ENCODE measurements at places on chromosomes 3 and 15.

GRCh38 chr3:192887047-192887446 lies 30.6 kb downstream of the MB21D2 start:
- no peak for DNase-seq

DNA sequence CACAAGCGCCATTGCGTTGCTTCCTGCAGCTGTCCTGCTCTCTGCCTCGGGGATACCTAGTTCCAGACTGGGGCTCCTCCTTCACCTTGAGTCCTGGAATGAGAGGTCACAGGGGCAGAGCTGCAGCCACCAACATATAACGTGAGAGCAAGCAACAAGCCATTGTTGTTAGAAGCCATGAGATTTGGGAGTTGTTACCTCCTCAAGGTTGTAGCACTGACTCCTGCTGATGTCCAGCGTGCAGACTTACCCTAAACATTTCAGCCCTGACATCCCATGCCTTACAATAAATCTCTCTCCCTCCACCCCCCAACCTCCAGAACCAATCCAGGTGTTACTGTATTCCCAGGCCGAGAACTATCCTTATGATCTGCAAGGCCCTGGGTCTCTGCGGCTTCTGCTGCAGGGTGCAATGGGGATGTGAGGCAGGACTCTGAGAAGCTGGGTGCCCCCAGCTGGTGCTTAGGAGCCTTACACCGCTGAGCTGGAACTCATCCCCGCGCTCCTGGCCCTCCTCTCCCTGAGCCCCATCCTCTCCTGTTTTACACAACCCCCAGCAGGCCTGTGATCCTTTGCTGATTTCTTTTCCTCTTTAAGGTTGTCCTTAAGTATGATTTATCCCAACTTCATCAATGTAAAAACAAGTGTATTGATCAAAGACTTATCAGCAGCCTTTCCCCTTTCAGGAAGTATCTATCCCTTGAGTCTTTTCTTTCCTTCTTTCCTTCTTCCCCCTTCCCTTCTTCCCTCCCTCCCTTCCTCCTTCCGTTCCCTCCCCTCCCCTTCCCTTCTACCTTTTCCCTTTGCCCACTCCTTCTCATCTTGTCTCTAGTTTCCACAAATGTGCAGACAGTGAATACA lies 84.2 kb upstream of the ABHD2 start:
- DNase-seq, result peak; percentile 40

GRCh38 chr15:38623744-38624143 lies 59.1 kb upstream of the RASGRP1 start:
- no peak for DNase-seq

GRCh38 chr15:27563765-27564370 lies 535.2 kb downstream of the OCA2 start:
- DNase-seq, result no peak

GRCh38 chr3:139189943-139190342 lies 145.3 kb upstream of the PRR23C start:
- DNase-seq, result no peak

GRCh38 chr3:176378789-176379188 lies 818.5 kb downstream of the TBL1XR1 start:
- no peak for DNase-seq

DNA sequence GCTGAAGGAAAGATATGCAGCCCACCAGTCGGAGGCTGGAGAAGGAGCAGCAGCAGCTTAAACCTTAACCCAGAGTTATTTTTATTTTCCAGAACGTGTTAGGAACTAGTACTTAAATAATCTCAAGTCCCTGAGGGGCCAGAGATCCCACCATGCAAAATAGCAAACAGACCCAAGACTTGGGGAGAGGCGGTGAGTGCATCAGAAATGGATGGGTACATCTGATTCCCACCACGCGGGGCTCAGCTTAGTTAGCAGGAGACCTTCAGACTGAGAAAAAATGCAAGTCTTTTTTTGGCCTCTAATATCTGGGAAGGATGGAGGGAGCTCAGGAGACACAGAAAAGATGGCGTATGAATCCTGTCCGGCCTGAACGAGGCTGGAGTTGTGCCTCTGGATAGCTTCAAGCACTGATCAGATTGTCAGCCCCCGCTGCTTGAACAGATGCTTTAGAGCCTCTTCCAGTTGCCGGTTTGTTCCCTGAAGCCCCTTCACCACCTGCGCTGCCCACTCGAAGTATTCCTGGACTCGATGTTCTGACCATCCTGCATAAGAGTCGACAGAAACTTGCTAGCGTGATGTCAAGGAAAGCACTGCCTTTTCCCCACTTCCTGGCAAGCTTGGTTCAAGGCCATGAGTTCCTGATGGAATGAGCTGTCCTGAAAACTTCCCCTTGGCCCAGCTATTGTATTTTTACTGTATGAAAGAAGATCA lies 1.3 kb downstream of the HDDC3 start:
- no peak for DNase-seq

GRCh38 chr3:13214847-13215472 lies 141.7 kb upstream of the IQSEC1 start:
- no peak for DNase-seq

- DNase-seq, result no peak
Measured at GRCh38 chr3:66983101-66983500, 15.0 kb upstream of the KBTBD8 start.

DNA sequence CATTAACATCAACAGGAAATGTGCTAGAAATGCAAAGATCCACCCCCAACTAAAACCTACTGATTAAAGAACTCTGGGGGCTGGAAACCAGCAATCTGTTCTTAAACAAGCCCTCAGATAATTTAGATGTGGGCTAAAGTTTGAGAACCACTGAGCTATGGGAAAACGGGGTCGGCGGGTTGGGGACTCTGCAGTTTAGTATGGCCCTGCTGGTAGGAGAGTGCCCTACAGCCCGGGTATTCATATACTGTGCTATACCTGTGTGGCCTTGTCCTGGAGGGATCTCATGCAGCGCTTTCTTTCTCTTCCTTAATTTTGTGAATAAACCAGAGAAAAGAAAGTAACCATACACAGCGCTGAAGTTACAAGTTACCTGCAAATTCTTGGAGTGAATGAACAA lies 189.7 kb upstream of the GBE1 start:
- no peak for DNase-seq

GRCh38 chr3:52483577-52484381 lies 11.4 kb upstream of the STAB1 start:
- peak; percentile 61 for DNase-seq

GRCh38 chr15:82047453-82048400 lies 1.9 kb upstream of the MEX3B start:
- DNase-seq, result peak; percentile 66

DNA sequence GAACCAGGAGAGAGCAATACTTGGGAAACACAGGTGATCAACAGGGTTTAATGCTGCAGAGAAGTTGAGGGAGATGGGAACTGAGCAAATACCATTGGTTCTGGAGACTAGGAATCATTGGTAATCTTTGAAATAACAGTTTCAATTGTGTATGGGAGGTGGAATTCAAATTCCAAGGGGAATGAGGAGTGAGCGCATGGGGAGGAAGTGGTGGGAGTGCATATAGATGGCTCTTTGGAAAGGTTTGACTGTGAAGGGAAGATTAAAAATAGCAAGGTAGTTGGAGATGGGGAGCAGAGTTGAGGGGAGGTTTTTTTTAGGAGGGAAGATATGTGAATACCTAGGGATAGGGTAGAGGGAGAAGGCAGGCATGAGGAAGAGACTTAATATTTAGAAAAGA lies 51.1 kb upstream of the ROPN1 start:
- no peak for DNase-seq

GRCh38 chr3:48034000-48034516 lies 17.8 kb upstream of the MAP4 start:
- DNase-seq, result peak; percentile 87

DNA sequence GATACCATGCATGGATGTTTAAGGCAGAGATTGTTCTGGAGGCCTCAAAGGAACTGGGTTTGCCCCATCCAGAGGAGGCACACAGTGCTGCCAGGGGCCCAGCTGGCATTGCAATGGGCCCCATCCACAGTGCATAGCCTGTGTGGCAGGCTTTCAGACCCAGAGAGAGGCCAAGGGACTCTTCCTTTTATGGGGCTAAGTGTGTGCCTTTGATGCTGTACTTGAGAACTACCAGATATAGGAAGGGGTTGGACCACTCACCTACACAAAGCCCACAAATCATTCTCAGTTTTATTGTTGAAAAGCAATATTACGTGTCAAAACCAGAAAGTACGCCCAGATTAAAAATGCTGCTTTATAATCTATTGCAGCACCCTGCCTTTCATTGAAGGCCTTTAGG lies 134.9 kb downstream of the EPHB1 start:
- DNase-seq, result no peak

DNA sequence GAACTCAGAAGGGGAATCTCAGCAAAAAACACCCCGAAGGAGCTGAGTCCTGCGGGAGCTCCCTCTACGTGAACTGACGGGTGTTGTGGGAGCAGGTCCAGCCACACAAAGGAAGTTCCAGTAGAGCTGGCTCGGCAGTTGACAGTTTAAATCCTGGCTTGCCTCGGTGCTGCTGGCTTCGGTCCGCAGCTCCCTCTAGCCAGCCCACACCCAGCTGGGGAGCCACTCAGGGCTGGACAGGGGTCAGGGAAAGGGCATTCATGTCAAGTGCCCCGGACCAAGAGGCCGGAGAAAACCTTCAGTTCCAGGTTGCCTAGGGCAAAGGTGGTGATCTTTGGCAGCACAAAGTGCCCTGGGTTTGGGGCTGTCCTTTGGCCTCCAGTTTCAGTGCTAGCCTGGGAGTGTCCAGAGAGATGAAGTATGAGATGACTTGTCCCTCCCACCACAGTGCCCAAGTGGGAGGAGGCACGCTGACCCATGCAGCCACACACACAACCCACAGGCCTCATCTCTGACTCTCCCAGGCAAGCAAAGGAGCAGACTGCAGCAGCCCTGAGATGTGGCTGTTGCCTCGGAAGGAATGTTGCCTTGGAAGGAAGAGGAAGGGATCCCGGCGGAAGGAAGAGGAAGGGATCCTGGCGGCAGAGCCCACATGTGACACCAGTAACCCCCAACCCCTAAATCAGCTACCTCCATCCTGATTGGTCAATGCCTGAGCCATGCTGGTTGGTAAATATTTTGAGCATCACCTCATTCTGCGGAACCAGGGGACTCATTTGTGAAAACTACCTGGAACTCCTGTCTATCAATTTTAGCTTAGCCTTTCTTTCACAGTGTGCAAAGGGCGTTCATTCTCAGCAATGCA lies 13.9 kb upstream of the ANPEP start:
- DNase-seq, result no peak

GRCh38 chr3:69141313-69141712 lies 18.9 kb upstream of the LMOD3 start:
- DNase-seq, result no peak

DNA sequence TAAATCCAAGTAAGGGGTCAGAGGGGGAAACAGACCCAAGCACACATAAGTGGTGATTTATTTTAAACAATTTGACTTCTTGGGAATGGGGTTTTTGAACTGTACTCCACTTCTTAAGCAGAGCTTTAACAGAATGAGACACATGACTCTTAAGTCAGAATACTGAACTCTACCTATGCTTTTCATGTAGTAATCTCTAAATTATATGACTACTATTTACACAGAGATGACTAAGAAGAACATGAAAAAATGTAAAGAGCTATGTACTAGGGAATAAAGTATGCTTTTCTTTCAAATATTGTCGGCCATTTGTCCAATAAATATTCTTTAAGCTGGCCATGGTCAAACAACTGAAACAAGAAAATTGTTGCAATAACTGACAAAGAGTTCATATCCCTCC lies 35.2 kb downstream of the TRANK1 start:
- no peak for DNase-seq

GRCh38 chr3:77800893-77801292 lies 761.0 kb downstream of the ROBO2 start:
- DNase-seq, result no peak

- no peak for DNase-seq
Measured at GRCh38 chr3:105228696-105229095, 138.0 kb upstream of the ALCAM start.

DNA sequence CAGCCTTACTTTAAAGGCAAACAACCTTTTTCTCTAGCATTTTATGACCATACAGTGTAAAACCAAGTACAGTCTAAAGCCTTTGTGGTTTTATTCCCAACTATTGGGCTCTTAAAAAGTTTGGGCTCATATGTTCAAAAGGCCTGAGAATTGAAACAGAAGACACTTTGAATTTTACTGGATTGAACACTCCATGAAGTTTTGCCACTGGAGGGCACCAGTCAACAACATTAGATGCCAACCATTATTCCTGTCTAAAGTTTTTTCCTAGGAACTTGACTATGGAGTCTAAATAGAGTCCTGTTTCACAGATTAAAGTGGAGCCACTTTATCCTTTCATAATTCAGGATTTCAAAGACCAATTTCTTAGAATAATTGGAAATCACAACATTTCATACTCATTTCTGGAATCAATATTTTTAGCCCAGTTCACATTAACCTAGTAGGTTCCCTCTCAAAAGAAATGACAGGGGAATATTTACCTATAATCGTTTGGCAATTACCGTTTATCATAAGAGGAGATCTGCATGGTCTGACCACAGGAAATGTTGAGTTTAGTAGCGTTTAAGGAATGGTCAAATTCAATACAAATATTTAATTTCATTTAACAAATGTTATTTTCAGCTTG lies 244.1 kb upstream of the PDZRN3 start:
- DNase-seq, result peak; percentile 70

DNA sequence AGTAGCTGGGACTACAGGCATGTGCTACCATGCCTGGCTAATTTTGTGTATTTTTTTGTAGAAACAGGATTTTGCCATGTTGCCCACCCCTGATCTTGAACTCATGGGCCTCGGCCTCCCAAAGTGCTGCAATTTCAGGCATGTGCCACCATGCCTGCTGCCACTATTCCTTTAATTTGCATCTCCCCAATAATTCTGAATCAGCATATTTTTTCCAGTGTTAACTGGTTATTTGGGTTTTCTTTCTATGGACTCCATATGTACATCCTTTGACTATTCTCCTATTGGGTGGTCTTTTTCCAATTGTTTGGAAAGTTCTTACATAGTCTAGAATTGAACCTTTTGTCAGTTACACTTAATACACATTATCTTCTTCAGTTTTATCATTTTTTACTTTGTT lies 28.1 kb downstream of the HLTF start:
- DNase-seq, result no peak

GRCh38 chr3:127162947-127163645 lies 29.8 kb upstream of the PRR23E start:
- DNase-seq, result no peak

DNA sequence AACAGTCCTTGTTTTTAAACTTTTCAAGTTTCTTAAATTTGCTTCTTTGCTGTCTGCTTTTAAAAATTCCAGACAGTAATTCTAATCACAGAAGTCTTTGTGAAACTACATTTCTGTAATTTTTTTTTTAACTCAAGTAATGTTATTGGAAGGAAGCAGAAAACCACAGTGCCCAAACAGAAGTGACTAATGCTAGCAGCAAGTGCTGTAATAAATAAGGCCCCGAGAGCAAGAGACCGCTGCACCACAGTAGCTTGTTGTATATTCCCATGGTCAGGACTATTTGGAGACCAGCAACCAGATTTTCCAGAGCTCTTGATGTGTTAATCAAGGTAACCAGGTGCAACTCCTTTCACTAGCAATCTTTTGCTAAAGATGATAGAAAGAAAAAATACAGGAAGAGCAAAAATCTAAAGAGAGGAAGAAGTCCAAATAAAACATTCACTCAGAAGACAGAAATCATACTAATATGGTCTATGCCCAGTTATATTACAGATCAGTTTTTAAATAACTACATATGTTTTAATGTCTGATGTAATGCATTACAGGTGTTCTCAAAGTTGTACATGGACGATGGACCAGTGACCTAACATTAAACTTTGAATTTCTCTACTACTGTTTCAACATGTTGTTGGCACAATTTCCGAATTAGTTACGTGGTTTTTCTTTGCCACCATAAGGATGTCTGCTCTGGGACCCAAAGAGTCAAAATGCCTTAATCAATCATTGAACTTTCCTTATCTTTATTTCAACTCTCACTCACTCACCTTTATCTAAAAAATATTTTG lies 36.4 kb downstream of the WWTR1 start:
- no peak for DNase-seq
